Left ventricle myocardium inferior (tissue), 1 donor: ENCODE measurements at places on chromosomes 6 and 20.
A peak's percentile ranks its signal among the peaks of the same experiment; 100 is the strongest.

DNA sequence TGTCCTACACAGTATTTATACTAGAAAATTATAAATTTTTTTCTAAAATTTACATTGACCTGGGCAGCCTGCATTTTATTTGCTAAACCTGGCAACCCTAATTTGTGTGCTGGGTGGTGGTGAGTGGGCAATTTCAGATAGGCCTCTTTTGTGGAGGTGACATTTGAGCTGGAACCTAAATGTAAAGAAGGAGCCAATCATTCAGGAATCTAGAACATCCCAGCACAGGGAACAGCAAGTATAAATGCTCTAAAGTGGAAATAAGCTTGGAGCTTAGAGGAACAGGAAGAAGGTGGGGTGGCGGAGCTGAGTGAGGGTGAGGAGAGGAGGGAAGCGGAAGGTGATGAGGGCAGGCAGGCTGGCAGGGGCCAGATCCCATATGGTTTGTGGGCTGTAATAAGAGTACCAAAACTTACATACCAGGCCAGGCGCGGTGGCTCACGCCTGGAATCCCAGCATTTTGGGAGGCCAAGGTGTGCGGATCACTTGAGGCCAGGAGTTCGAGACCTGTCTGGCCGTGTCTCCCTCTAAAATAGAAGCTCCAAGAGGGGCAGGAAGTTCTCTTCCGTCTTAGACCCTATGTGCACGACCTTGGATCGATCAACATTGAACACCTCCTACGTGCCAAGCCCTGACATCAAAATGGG lies 549 bp upstream of the CSE1L start:
- peak; percentile 44 for DNase-seq

DNA sequence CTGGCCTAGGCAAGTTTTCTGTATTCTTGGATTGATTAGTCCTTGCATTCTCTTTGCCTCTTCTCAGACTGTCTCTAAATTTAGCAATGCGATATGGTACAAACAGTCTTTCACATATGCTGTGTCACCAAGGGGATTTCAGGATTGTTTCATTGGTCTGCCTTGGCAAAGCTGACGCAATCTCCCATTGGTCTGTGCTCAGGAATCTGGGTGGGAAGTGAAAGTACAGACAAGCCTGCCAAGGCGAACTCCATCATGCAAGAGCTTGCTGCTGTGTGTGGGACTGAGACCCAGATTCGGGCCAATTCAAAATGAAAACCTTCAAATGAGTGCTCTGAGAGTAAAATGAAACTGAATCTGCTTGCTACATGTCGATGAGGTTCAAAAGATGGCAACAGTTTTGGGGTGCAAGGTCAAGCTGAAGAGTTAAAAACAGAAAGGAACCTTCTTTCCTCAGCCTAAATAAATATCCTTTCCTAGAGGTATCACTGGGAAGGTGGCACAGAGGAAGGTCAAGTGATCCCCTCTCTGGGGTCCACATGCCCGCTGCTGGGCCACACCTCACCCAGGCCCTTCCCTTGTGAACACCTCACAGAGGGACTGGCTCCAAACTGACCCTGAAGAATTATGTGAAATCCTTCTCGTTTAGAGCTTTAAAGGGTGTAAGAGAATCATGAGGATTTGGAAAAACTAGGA lies 198.8 kb upstream of the PREP start:
- peak; percentile 69 for DNase-seq

GRCh38 chr6:11065436-11066202 lies 21.5 kb upstream of the ELOVL2 start:
- DNase-seq = no peak

DNA sequence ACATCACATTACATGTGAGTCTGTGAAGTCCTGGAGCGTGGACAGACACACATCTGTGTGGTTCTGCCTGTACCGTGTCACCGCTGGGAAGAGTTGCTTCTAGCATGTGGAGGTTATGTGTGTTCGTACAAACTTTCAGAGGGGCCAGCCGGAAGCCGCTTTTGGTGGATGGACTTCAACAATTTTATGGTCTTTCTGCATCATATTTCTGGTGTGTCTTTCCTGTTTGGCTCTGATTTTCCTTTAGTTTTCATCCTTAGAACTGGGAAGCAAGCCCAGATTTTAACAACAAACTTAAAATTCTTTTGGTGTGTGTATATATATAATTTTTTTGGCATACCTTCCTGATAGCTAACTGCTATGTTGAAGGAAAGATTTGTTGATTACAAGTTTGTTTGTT lies 71.2 kb downstream of the TIAM2 start:
- no peak for DNase-seq

DNA sequence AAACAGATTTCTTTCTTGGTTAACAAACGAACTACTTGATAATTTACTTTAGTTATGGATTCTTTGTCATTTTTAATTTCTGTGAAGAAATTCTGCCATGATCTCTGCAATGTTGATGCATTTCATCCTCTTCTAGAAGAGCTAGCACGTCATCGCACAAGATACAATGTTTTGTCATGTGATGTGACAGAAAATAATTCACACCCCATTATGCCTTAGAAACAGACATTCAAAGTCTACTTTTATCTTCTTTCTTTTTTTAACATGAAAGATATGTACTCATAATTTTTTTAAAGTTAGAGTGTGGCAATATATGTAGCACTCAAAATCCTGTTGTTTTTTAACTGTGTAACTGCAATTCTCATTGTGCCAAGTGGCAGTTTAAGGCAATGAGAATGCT lies 39.6 kb upstream of the NELFCD start:
- DNase-seq = no peak

- DNase-seq = no peak
Observed at GRCh38 chr6:131124336-131125071, 10.8 kb upstream of the AKAP7 start.

DNA sequence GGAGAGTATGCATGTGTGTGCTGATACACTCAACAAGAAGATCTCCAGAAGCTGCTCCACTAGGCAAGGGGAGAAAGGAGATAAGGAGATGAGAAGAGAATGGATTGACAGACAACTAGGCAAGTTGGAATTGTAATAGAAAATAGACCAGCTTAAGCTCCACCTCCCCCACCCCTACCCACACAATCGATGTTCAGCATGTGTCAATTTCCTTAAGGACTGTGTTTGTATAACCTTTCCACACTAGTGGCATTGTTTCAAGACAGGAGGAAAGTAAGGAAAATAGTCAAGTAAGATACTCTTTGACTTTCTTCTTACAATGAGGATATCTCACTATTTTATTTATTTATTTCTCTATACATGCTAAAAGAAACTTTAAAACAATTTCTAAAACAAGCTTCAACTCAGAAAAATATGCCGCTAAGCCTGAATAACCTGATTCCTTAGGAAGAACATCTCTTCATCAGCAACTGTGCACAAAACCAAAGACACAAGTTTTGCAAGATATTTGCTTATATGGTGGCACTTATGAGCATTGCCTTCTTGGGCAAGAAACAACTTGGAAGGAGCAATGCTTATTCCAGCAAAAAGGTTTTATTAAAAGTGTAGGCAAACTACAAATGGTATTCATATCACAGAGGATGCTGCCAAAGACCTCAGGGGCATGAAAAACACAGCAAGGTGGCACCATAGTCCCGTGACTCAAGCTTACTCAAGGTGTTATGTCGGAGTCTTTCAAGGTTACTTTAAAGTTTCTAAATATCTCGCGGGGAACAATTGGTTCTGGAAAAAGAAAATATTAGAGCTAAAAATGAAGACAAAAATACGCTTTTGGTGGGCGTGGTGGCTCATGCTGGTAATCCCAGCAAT lies 249.1 kb downstream of the COL12A1 start:
- DNase-seq = no peak

- no peak for DNase-seq
Observed at GRCh38 chr6:150267686-150268561, 100.9 kb upstream of the IYD start.

DNA sequence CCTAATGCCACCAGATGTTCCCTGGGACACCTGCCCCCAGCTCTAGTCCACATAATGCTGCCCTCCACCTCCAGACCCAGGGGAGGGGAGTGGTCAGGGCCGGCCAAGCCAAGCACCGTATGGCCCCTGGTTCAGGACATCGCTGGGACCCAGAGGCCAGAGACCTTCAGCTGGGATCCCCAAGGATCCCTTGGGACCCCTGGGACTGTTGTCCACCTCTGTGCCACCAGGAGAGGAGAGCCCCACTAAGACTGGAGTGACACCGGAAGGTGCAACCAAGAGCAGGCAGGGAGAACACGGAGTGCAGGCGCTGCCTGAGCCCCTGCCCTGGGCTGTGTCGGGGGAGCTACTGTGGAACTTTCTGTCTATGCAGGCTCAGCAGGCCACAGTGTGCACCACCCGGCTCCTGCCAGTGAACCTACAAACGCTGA lies 43.6 kb downstream of the CTCFL start:
- no peak for DNase-seq

DNA sequence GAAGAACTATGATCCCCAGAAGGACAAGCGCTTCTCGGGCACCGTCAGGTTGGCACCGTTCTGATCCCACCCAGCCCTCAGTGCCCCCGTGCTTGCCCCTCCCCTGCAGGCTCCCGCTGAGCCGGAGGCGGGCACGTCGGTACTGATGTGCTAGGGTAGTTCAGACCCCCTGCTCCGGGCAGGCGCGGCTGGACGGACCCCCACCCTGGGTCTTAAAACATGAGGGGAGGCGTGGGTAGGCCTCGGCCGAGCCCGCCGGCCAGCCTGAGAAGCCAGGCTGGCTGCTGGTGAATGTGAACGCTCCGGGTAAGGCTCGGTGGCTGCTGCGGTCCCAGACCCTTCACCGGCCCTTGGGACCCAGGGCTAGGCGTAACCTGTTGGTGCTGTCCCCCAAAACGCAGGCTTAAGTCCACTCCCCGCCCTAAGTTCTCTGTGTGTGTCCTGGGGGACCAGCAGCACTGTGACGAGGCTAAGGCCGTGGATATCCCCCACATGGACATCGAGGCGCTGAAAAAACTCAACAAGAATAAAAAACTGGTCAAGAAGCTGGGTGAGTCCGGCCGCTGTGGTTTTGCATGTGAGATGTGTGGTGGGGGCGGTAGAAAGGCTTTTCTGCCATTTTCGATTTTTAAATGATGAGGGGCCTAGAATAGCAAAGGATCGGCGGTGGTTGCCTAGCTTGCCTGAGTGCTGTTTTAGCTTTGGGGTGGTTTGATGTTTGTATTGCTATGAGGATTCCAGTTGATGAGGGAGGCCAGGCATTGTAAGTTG lies 964 bp downstream of the RPL10A start:
- DNase-seq = no peak

- DNase-seq = no peak
Observed at GRCh38 chr20:6381887-6382286, 259.1 kb upstream of the FERMT1 start.

DNA sequence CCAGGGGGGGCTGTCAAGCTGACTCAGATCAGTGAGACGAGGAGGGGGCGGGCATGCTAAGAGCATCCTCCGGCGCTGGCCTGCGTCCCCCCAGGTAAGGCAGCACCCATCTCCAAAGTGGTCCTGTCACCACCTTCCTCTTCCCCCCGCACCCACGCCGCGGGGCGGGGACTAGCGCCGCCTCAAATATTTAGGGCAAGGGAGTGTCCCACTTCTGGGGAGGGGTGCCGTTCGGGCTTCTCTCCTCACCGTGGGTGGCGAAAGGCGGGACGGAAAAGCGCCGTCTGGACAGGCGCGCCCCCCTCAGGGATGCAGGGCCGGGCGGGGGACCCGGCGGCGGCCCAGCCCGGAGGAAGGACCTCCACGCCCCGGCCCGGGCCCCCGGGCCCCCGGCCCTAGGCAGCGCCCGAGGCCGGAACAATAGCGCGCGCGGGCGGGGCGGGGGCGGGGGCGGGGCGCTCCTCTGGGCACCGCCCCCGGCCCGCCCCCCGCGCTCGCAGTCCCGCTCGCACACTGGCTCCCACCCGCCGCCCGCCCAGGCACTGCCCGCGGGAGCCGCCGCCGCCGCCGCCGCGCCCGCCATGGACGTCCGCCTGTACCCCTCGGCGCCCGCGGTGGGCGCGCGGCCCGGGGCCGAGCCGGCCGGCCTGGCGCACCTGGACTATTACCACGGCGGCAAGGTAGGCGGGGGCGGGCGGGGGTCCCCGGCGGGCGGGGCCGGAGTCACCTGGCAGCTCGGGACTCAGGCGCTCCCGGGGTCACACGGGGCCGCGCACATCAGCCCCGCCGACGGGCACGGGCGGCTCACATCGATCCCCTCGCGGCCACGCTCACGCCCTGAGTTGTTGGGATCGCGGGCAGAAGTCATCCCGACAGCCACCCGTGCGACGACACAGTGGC lies at the start of gene TOX2:
TOX2 (plus strand) TSS at position 542 of the 900 bp plus-strand sequence; CDS start at position 582, 40 bp downstream.
- peak; percentile 44 for DNase-seq

DNA sequence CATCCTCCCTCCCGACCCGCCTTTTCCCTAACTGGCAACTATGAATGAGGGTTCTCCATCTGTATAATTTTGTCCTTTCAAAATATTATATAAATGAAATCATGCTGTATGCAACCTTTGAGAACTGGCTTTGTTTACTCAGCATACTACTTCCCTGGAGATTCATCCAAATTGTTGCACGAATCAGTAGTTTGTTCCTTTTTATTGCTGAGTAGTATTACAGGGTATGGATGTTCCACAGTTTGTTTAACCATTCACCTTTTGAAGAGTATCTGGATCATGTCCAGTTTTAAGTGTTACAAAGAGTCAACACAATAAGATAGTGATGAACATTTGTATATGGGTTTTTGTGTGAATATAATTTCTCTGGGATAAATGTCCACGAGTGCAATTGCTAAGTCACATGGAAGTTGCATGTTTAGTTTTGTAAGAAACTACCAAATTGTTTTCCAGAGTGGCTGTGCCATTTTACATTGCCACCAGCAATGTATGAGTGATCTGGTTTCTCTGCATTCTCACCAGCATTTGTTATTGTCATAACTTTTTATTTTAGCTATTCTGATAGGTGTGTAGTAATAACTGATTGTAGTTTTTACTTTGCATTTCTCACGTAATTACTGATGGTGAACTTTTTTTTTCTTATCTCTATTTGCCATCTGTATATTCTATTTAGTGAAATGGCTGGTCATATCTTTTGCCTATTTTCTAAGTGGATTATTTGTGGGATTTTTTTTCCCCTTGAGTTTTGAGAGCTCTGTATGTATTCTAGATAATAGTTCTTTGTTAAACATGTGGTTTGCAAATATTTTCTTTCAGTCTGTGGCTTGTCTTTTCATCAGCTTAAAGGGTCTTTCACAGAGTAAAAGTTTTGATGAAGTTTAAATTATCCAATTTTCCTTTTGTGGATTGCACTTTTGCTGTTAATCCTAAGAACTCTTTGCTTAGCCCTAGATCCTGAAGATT lies 14.4 kb upstream of the RNF24 start:
- no peak for DNase-seq

- no peak for DNase-seq
Observed at GRCh38 chr6:45477790-45478189, 100.1 kb upstream of the SUPT3H start.

GRCh38 chr6:147106759-147107401 lies 97.3 kb upstream of the STXBP5 start:
- DNase-seq = no peak

DNA sequence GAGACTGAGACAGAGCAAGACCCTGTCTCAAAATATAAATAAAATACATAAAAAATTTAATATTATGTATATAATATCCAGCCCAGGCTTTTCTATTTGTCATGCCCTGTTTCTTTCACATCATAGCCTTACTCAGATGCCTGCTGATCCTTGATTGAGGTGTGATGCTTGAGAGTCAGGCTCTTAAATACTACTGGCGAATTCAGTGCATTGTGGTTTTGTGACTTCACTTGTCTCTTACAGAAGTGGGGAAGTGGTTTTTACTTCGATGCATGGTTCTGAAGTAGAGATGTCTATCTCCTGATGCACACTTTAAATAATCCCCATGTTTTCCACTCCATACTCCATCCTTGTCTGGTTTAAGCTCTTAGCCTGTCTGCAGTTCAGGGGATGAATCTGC lies 29.1 kb downstream of the ASXL1 start:
- no peak for DNase-seq

- DNase-seq = no peak
Observed at GRCh38 chr6:90126181-90126580, 170.5 kb downstream of the BACH2 start.

- DNase-seq = no peak
Observed at GRCh38 chr6:151445482-151445881, 6.4 kb downstream of the RMND1 start.
